Activated T-cell treated with anti-CD3 and anti-CD28 coated beads for 4 hours (primary cell): ENCODE measurements at places on chromosomes 12 and 14.

DNA sequence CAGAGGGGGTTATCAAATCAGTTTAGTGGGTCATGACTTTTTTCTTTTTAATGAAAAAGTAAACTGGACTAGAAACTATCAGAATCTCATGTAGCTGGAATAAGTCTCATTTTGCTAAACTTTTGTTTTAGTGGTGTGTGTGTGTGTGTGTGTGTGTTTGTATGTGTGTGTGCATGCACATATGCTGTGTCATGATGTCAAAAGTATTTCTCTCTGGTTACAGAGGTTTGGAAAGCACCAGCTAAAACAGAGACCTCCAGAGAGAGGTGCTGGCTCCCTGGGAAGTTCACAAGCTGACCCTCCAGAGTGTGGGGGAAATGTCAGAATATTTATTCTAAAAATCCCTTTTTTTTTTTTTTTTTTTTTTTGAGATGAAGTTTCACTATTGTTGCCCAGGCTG, 114.7 kb downstream of the LGMN start:
- no peak for DNase-seq

- DNase-seq, result no peak
These were observed 71.6 kb downstream of the ASCL1 start for GRCh38 chr12:103028881-103029639.

DNA sequence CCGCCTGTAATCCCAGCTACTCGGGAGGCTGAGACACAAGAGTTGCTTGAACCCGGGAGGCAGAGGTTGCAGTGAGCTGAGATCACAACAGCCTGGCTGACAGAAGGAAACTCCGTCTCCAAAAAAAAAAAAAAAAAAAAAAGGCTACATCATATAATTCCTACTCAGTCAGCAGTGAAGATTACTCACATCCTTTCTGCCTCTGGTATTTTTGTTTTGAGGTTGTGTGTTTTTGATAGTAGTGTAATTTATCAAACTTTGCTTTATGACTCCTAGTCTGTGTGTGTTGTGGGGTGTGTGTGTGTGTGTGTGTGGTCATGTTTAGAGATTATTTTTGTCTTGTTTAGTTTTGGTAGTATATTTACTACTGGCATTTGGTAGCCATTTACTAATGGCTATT, 29.8 kb upstream of the DLGAP5 start:
- DNase-seq, result no peak

DNA sequence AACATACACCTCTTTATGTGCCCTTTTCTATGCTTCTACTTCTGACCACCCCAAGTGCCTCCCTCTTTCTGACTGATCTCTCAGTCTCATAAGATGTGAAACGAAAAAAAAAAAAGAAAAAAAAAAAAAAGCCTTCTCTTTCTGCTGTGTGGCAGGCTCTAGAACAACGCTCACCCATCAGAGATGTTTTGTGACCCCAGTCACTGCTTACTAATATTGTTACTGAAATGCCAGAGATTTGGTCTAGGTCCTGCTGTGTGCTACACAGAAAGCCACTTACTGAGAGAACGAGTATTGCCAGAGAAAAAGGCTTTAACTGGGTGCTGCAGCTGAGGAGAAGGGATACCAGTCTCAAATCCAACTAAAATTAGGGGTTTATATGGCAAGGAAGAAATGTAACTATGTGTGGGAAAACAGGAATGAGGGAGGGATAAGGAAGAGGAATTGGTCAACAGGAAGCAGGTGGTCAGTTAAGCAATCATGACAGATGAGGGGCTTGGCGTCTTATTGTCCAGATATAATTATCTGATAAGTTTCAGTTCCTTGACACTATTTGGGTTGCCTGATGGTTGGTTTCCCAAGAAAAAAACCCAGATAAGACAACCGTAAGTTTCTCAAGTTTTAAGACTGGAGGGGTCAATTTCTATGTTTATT, 149.0 kb downstream of the NAV3 start:
- no peak for DNase-seq

- no peak for DNase-seq
These were observed 4.9 kb upstream of the GPR132 start for GRCh38 chr14:105069871-105070759.

GRCh38 chr12:108750526-108750925, 19.2 kb upstream of the CORO1C start:
- DNase-seq, result no peak

DNA sequence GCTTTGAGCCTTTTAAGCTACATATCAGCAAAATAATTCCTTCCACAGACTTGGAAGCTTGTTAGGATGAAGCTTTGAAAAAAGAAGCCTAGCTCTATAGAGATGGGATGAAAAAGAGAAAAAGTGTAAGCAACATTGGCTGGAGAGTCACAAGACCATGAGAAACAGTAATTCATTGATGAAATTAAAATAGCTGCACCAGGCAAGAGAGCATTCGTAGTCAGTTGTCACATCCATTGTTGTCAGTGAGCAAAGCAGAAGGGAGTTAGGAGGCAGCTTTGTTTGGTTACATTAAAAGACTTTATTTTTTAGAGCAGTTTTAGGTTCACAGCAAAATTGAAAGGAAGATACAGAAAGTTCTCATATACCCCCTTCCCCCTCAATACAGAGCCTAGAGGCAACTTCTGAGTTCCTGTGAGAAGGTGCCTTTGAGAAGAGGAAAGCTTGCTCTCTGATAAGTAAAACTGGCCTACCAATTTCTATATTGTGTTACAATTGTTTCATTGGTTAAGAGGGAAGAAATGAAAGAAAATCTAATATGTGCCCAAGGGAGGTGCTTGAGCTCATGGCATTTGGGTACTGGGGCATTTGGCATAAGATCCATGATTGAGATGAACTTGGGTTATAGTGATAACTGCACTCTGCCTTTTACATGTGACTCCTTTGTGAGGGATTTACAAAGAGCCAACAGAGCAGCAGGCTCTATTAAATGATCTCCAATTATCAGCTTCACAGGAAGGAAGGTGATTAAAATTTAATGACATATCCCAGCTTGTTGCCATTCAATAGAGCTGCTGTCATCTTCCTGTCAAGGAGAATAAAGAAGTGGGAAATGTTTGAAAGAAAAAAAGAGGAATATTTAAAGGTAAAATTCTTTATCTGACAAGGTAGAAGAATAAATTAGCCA, 361.3 kb upstream of the TMTC1 start:
- DNase-seq, result no peak

DNA sequence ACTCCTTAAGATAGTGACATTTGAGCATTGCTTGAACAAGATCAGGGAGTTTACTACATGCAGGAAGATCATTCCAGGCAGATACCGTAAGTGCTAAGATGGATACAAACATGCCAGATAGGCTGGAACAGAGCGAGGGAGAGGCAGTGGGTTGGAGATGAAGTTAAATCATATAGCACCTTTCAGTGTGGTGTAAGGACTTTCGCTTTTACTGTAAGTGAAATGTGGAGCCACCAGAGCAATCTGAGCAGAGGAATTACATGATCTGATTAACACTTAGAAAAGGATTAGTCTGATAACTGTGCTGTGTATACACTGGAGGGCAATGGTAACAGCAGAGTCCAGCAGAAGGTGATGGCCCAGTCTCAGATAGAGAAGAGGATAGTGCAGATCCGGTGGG, 163.0 kb upstream of the SSTR1 start:
- DNase-seq, result no peak

- DNase-seq, result no peak
These were observed 1.1 kb downstream of the MED6 start for GRCh38 chr14:70599345-70599744.

DNA sequence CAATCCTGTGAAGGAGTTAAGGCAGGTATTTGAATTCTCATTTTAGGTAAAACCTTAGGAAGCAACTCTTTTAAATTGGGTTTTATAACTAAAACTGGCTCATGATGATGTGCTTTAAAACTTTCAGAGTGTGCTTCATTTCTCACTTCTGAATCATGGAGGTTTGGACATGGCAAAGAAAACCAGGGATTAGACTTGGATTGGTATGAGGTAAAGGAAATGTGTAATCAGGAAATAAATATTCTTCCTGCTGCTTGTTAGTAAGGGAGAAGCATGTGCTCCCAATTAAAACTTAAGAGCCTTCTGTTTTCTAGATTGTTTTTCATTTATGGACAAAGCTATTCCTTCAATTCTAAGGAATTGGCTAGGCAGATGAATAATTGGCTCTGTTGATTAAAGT, 57.4 kb downstream of the FBXO33 start:
- DNase-seq, result no peak

DNA sequence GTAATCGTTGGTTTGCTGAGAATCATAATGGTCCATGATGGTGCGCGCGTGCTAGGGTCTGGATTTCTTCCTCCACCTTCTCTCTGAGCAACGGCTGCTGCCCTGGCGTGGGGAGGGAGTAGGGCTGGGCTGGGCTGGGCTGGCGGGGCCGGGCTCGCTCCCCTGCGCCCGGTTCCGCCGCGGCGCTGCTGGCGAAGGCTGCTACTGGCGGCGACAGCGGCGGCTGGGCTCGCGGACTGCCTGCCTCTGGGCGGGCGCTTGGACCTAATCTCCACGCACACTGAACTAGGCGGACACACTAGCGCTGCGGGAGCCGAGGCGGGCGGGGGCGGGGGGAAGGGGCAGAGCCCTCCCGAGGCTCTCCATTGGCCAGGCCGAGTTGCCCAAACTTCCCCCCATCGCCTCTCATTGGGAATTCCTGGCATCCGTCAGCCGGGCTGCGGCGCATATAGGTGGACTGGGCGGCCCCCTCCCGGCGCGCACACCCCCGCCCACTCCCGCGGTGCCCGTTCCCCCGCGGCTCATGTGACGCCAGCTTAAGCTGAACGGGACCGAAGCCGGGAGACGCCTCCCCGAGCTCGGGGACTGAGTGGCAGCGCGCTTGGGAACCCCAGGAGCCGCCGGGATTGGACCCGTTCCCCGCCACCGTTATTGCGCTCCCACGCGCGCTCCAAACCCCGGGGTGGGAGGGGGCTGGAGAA, at the start of gene ACTN1:
TSS of gene ACTN1 (minus strand) at position 282 of the 701 bp plus-strand sequence. CDS start at position 36, 246 bp downstream.
- DNase-seq, result peak; percentile 33

DNA sequence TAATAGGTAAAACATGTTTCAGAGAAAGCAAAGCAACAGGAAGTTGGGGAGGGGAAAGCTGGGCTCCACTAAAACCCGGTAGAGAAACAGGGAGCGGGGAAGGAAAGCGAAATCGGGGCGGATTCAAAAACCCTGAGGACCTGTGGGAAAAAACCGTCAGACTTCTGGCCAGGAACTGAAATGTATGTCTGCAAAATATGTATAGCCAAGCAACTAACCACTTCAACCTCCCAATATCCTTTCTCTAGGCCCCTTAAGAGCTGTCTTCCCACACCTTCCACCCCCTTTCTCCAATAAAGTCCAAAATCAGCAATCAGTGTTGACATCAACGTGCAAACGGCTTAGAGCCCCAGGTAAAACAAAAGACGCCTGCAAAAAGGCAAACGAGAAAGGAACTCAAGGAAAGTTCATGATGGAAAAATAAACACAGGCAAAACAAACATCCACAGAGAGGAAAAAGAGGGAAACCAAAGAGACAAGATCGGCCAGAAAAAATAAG, 32.8 kb downstream of the SIX1 start:
- no peak for DNase-seq

GRCh38 chr14:84442521-84442920, 1087.4 kb upstream of the FLRT2 start:
- no peak for DNase-seq

GRCh38 chr12:93785249-93786010, 108.3 kb downstream of the CRADD start:
- no peak for DNase-seq

GRCh38 chr12:2290516-2291065, 237.8 kb downstream of the CACNA1C start:
- DNase-seq, result no peak

- DNase-seq, result peak; percentile 21
These were observed 28.8 kb downstream of the HOXC4 start for GRCh38 chr12:54082397-54082892.

GRCh38 chr12:20183563-20183962, 184.8 kb upstream of the PDE3A start:
- no peak for DNase-seq
